Body of pancreas (tissue), 4 donors: ENCODE measurements at places on chromosomes 11 and 22. TPM values are rescaled to one million over a fixed set of nuclear protein-coding genes. Genes with fewer than 3 reads are reported as not detected.

DNA sequence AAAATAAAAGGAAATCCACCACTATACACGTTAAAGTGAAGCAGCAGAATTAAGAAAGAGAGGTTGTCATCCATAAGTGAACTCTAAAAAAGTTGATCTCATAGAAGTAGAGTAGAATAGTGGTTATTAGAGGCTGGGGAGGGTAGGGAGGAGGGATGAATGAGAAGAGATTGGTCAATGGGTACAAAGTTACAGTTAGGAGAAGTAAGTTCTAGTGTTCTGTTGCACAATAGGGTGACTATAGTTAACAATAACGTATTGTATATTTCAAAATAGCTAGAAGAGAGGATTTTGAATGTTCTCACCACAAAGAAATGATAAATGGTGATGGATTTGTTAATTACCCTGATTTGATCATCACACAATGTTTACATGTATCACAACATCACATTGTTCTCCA lies 72.0 kb downstream of the CD82 start:
- H3K27me3 ChIP-seq, result no peaks in the 10 kb centered on the region
- no peak for DNase-seq
- H3K4me1 ChIP-seq, result peaks cover 8% of the 10 kb centered on the region
- H3K4me3 ChIP-seq, result no peak overlapping the region
- no peak overlapping the region for H3K27ac ChIP-seq

The CHRM4 gene
- not detected for total RNA-seq

The TSPAN18 gene
- total RNA-seq, result 2.1 TPM

The ANKRD13D gene
- 39.6 TPM for total RNA-seq

DNA sequence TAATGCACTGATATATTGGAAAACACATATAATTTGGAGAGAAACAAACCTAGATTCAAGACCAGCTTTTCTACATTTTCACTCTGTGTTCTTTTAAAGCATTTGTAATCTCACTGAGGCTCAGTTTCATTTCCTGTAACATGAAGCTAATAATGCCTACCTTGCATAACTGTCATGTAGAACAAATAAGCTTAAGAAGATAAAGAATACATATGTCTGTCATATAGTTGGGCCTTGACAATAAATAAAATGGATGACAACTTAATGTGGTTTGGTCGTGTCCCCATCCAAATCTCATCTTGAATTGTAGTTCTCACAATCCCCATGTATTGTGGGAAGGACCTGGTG lies 35.2 kb upstream of the FIBIN start:
- no peaks in the 10 kb centered on the region for H3K4me1 ChIP-seq
- no peaks in the 10 kb centered on the region for H3K36me3 ChIP-seq
- H3K4me3 ChIP-seq, result no peak overlapping the region
- no peak overlapping the region for H3K27ac ChIP-seq
- H3K27me3 ChIP-seq, result no peaks in the 10 kb centered on the region

DNA sequence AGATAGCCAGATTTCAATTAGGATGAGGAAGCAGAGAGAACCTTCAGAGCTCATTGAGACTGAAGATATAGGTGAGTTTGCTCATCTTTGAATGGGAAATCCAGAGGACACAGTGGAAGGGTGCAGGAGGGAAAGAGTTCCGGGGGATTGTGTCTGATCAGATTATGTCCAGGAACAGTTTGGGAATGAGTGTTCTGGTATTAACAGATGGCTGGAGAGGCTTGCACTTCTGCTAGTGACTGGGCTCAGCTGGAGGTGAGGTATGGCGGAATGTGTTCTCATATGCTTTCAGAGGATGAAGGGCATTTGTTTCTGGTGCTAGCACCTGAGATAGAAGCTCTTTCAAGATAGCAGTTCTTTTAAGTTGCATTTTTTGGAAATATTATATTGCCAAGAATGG lies 27.6 kb downstream of the ALKBH3 start:
- no peak for DNase-seq
- H3K27ac ChIP-seq, result no peak overlapping the region
- H3K27me3 ChIP-seq, result no peaks in the 10 kb centered on the region
- no peaks in the 10 kb centered on the region for H3K36me3 ChIP-seq
- H3K4me1 ChIP-seq, result no peaks in the 10 kb centered on the region

- no peaks in the 10 kb centered on the region for H3K36me3 ChIP-seq
- H3K4me1 ChIP-seq, result peaks cover 28% of the 10 kb centered on the region
- no peaks in the 10 kb centered on the region for H3K27me3 ChIP-seq
These were observed 4.5 kb downstream of the FHIP1B start for GRCh38 chr11:6229911-6230310.

- DNase-seq, result no peak
- H3K36me3 ChIP-seq, result no peaks in the 10 kb centered on the region
- no peak overlapping the region for H3K4me3 ChIP-seq
- no peak overlapping the region for H3K27ac ChIP-seq
These were observed 814.2 kb upstream of the TENM4 start for GRCh38 chr11:80255021-80255420.

The ZNF215 gene
- total RNA-seq, result 4.9 TPM

GRCh38 chr22:19055801-19056200 lies 66.4 kb downstream of the DGCR2 start:
- no peak overlapping the region for H3K4me3 ChIP-seq
- no peak overlapping the region for H3K27ac ChIP-seq
- H3K36me3 ChIP-seq, result no peaks in the 10 kb centered on the region
- H3K4me1 ChIP-seq, result peaks cover 20% of the 10 kb centered on the region
- no peaks in the 10 kb centered on the region for H3K27me3 ChIP-seq

The CCDC89 gene
- total RNA-seq, result not detected

DNA sequence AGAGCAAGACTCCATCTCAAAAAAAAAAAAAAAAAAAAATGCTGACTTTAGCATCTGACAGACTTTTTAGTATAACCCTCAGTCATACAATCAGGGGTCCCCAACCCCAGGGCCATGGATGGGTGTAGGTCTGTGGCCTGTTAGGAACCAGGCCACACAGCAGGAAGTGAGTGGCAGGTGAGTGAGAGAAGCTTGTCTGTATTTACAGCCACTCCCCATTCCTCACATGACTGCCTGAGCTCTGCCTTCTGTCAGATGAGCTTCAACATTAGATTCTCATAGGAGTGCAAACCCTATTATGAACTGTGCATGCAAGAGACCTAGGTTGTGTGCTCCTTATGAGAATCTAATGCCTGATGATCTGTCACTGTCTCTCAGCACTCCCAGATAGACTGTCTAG lies 3.3 kb downstream of the FAM227A start:
- H3K27ac ChIP-seq, result no peak overlapping the region
- H3K4me3 ChIP-seq, result no peak overlapping the region
- no peak for DNase-seq
- no peaks in the 10 kb centered on the region for H3K27me3 ChIP-seq
- H3K4me1 ChIP-seq, result peaks cover 10% of the 10 kb centered on the region
- H3K36me3 ChIP-seq, result no peaks in the 10 kb centered on the region

GRCh38 chr11:104462341-104462740 lies 298.4 kb upstream of the PDGFD start:
- H3K36me3 ChIP-seq, result no peaks in the 10 kb centered on the region
- H3K27ac ChIP-seq, result no peak overlapping the region
- H3K4me3 ChIP-seq, result no peak overlapping the region
- no peak for DNase-seq
- no peaks in the 10 kb centered on the region for H3K4me1 ChIP-seq
- H3K27me3 ChIP-seq, result no peaks in the 10 kb centered on the region

The TRIM22 gene
- total RNA-seq, result 20.4 TPM

The MUC6 gene
- 101 TPM for total RNA-seq

GRCh38 chr11:72741429-72741833 lies 10.8 kb downstream of the ARAP1 start:
- H3K4me1 ChIP-seq, result peaks cover 3% of the 10 kb centered on the region
- no peaks in the 10 kb centered on the region for H3K36me3 ChIP-seq
- H3K27ac ChIP-seq, result no peak overlapping the region
- DNase-seq, result peak; percentile 65
- H3K4me3 ChIP-seq, result no peak overlapping the region
- H3K27me3 ChIP-seq, result no peaks in the 10 kb centered on the region

DNA sequence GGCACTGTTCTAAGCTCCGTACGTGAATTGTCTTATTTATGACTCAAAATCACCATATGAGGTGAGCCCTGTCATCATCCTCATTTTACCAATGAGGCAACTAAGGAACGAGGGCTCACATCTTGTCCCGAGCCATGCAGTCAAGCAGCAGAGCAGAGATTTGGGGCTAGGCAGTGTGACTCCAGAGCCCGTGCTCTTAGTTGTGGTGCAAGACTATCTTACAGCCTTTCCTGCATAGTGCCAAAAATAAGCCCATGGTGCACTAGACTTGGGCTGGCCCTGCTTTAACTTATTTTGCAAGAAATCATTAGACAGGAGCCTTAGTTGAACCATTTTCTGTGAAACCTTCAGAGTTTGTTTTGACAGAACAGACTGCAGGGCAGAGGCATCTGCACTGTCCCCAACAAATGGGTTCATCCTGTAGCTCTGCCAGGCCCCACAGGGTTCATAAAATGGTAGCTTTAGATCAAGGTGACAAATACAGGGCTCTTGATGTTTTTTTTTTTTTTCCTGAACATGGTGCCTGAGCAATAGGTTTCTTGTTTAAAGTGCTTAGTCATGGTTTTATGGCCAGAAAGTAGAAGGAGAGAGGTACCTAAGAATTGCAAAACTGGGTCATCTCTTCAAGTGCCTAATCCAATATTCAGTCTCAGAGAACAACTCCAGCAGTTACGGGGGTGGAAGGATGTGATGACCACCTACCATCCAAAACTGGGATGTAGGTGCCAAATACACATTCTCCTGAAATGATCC lies 56.6 kb downstream of the BMAL1 start:
- H3K4me1 ChIP-seq, result peaks cover 55% of the 10 kb centered on the region
- H3K27me3 ChIP-seq, result no peaks in the 10 kb centered on the region
- DNase-seq, result no peak
- no peak overlapping the region for H3K4me3 ChIP-seq

DNA sequence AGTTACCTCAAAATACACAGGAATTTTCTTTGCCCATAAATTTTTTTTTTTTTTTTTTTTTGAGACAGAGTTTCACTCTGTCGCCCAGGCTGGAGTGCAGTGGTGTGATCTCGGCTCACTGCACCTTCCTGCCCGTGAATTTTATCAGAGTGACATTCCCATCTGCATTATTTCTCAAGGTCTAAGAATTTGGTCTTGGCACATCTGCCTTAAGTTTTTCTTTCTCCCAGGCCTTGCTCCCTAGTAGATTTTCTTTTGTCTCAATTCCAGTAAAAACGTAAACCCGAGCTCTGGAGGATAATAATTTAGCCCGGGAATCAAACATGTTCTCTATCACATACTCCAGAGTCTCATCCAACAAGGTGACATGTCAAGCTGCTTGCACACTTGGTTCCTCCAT lies 12.4 kb downstream of the TRIM6 start:
- H3K4me1 ChIP-seq, result peaks cover 9% of the 10 kb centered on the region
- H3K27me3 ChIP-seq, result no peaks in the 10 kb centered on the region
- no peak overlapping the region for H3K27ac ChIP-seq
- H3K4me3 ChIP-seq, result no peak overlapping the region

The ZNF280B gene
- total RNA-seq, result 0.33 TPM

DNA sequence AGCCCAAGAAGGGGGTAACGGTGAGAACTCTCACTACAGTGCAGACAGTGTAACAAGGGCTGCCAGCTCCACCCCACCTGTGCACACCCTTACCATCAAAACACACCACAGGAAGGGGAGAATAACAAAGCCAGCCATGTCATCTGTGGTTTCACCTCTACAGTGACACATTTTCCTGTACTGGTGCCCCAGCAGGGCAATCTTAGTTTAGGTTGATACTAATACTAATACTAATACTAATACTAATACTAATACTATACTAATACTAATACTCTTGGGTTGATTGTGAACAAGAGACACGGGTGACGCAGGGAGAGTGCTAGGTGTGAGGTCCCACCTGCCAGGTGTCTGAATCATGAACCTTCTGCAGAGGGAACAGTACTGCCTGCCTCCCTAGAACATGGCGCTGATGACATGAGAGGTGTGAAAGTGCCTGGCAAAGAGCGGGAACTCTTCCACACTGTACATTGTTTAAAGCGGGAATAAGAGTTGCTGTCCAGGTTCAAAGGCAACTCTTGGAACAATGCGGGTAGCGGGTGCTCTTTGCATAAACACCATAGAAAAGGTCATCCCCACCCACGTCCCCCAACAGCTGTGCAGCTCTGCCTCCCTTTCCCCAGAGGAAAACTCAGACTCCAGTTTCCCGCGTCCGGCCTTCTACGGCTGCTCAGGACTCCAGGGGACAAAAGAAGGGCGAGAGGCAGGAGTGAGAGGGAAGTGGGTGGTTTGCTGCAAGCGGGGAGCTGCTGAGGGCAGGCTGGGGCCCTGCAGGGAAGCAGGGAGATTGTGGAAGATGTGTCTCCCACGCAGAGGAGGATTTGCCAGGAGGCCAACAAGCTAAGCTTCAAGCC lies 25.0 kb upstream of the TMPRSS4 start:
- no peaks in the 10 kb centered on the region for H3K27me3 ChIP-seq
- no peaks in the 10 kb centered on the region for H3K4me1 ChIP-seq
- no peaks in the 10 kb centered on the region for H3K36me3 ChIP-seq
- no peak for DNase-seq
- no peak overlapping the region for H3K4me3 ChIP-seq

DNA sequence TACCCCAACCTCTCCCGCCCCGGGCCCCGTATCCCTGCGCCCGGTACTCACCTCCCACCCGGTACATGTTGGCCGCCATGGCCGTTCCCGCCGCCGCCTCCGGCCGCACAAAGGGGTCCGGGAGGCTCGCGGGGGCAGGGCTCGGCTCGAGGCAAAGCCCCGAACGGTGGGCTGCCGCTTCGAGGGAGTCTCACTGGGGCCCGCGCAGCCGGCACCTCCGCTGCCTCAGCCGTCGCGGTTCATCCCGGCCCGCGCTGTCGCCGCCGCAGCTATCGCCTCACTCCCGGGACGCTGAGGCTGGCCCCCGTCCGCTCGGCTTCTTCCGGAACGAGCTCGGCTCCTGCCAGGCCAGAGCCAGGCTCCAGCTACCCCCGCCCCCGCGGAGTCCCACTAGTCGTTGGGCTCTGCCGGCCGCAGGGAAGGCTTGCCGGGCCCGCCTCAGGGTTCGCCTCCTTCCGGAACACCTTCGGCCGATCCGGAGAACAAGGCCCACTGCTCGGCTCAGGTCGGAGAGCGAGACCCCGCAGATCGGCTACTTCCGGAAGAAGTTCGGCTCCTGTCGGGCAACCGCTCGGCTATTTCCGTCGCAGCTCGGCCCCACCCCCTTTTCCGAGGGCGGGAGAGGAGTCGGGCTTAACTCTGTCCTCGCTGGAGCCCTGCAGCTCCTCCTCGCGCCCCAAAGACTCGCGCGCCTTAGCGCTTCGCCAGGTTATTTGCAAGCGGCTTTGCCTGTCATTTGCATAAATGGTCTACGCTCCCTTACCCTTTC lies at the start of gene MTA2:
Gene MTA2 (minus strand): TSS at position 494 of the 769 bp plus-strand sequence. CDS start 415 bp downstream, at position 79.
- peaks cover 34% of the 10 kb centered on the region for H3K4me1 ChIP-seq
- H3K36me3 ChIP-seq, result peaks cover 10% of the 10 kb centered on the region
- H3K27me3 ChIP-seq, result no peaks in the 10 kb centered on the region
- H3K27ac ChIP-seq, result peak within 1 kb of the TSS; percentile 97
- H3K4me3 ChIP-seq, result peak within 1 kb of the TSS; percentile 61
- peak; percentile 99 for DNase-seq

The DDIAS gene
- not detected for total RNA-seq

- no peaks in the 10 kb centered on the region for H3K36me3 ChIP-seq
- no peaks in the 10 kb centered on the region for H3K4me1 ChIP-seq
- DNase-seq, result no peak
- no peaks in the 10 kb centered on the region for H3K27me3 ChIP-seq
These were observed 101.6 kb downstream of the CHST1 start for GRCh38 chr11:45563810-45564209.

GRCh38 chr22:31272522-31273446 lies 19.5 kb downstream of the PIK3IP1 start:
- no peaks in the 10 kb centered on the region for H3K36me3 ChIP-seq
- peak; percentile 64 for DNase-seq
- H3K4me3 ChIP-seq, result no peak overlapping the region
- no peak overlapping the region for H3K27ac ChIP-seq
- H3K27me3 ChIP-seq, result no peaks in the 10 kb centered on the region
- H3K4me1 ChIP-seq, result peaks cover 9% of the 10 kb centered on the region
